ENCODE measurements at places on chromosomes 16 and 17.
A peak's percentile ranks its signal among the peaks of the same experiment; 100 is the strongest.

DNA sequence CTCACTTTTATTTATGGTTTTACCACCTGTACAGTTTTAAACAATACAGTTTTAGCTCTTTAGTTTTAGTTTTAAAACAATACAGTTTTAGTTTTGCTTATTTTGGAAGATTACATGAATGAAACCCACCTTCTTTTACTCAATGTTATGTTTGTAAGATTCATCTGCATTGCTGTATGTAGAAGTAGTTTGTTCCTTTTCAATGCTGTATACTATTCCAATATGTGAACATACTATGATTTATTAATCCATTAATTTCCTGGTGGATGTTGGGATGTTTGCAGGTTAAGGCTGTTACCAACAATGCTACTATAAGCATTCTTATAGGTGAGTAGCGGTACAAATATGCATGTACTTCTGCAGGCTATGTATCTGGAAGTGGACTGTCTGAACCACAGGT is 34.4 kb upstream of the ADGRG1 start:
- no peak for DNase-seq

GRCh38 chr17:30848021-30848420 is 16.3 kb downstream of the ATAD5 start:
- no peak for DNase-seq

DNA sequence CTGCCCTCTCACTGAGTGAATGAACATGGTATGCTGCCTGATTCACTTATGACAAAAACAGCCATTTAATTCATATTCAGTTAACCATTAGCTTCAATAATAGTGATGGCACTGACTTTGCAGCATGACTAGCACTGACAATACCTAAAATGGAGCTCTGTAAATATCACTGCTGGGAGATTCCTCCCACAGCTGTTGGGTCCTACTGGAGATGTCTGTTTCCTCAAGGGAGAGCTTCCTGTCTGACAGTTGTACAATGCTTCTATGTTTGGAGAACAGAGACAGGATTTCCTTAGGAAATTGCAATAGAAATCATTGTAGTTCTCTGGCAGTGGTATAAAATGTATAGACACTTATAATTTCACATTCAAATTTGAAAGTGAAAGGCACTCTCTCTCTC is 695.9 kb upstream of the CDH8 start:
- DNase-seq: no peak

DNA sequence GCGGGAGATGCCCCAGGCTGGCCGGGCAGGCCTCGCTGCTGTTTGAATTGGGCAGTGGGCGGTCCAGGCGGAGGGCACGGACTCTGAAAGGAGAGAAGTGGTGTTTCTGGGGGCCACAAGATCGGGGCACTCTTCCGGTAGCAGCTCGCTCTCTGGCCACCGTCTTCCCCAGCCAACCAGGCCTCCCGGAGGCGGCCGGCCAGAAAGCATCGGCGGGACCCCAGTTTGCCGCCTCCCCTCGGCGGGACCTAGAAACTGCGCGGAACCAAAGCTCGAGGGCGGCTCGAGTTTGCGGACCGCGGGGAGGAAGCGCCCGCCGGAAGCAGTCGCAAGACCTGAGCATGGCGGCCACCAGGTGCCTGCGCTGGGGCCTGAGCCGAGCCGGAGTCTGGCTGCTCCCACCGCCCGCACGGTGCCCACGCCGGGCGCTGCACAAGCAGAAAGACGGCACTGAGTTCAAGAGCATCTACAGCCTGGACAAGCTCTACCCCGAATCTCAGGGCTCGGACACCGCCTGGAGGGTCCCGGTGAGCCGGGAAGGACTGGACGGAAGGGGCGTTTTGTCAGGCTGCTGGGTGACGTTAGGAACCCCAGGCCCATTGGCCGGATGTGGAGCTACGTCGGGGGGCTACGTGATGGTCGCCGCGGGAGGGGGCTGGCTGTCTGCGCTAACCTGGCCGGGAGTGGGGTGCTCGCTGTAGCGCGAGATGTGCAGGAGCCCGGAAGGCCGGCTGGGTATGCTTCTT is at the start of gene MRPL58:
TSS of gene MRPL58 (plus strand) at position 325 of the 746 bp plus-strand sequence. CDS start at position 342, 17 bp downstream.
- peak; percentile 77 for DNase-seq

- DNase-seq: no peak
Observed at GRCh38 chr16:89219365-89219764, 1.9 kb downstream of the ZNF778 start.

GRCh38 chr16:87601401-87601981 is 817 bp upstream of the JPH3 start:
- no peak for DNase-seq

DNA sequence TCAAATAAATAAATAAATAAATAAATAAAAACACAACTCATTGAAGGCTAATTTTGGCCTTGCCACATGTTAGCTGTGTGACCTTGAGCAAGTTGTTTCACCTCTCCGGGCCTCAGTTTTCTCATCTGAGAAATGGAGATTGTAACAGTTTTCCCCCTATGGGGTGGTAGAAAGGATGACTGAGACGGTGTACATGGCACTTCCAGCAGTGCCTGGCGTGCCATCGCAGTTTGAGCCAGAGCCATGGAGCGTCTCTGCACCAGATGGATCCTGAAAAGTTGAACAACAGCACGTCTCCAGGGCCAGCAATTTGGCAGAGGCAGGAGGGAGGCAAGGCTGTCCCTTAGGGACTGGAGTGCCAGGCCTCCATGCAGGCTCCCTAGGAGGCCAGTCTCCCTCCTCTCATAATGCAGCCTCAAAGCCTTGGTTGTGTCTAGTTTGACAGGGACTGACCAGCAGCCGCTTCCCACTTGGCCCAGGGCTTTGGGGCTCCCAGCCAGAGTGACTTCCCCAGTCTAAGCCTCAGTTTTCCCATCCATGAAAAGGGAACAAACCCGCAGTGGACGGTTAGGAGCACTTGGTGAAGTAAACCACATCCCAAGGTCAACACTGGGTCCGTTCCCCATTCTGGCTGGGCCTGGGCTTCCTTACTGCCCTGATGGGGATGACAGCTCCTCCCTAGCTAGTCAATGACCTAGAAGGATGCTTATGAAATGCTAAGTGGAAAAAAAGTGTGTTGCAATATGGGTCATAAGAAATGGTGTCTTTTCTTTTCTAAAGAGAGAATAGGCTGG is 19.3 kb downstream of the SOCS1 start:
- DNase-seq: no peak

- no peak for DNase-seq
Observed at GRCh38 chr16:69522732-69523404, 42.9 kb upstream of the NFAT5 start.

DNA sequence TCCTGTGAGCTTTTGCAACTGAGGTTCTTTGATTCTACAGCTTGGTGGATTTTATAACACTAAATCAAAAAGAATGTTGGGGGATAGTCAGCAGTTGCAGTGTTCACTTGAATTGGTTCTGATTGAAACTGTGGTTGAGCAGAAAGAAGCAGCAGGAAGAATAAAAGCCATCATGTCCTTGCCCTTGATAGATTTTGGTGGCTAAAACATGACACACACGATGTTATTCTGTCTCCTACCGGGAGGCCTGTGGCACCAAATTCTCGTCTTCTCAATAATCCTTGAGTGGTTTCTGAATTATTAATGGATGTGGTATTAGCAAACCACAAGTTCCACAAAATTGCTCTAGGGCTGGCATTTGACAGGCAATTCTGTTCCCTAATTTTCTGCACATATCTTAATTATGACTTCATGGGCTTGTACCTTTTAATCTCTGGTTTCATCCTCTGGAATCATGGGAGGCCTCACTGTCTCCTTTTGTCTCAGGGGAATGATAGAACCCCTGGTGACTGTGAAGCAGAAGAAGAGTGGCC is 338.2 kb downstream of the SNX29 start:
- no peak for DNase-seq

DNA sequence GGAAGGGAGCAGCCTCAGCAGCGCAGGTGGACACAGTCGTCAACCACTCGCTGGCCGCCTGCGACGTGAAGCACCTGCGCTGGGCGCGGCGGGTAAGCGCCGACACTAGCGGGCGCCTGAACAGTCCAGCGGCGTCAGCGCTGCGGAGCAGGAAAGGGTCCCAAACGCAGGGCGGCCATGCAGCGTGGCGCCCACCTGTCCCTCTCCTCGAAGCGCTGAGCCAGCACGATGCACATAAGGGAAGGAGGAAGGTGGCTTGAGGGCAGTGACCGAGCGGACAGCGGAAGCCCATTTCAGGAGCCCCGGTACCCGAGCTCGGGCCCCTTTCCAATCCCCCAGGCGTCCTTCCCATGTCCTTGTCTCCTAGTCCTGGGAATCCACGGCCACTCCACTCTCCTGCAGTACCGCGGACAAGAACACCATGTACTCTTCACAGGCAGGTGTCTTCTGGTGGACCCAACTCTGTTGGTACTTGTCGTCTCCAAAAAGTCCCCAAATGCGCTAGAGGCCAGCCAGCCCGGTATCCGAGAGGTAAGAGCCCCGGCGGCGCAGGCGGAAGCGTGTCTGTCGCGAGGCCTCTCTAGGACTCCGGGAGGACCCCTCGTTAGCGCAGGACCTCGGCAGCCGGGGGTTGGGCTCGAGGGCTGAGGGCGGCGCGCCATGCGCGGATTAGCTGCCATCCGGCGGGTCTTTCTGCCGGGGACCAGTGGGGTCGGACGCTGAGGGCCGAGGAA is 14.4 kb downstream of the ZNF232 start:
- DNase-seq: peak; percentile 30

DNA sequence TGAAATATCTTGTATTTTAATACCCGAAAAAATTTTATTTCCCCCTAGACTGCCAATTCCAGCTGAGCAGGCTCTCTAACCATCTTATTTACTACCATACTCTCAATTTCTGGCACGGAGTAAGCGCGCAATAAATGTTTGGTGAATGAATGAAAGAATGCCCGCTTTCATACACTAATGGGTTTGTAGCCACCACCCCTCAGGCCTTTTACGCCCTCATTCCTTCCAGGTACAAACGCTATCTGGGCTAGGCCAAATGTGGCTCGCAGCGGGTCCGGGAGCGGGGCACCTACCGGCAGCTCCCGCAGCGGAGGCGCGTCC is 536 bp upstream of the PLD2 start:
- no peak for DNase-seq

- DNase-seq: no peak
Observed at GRCh38 chr16:55264949-55265348, 59.1 kb upstream of the IRX6 start.

DNA sequence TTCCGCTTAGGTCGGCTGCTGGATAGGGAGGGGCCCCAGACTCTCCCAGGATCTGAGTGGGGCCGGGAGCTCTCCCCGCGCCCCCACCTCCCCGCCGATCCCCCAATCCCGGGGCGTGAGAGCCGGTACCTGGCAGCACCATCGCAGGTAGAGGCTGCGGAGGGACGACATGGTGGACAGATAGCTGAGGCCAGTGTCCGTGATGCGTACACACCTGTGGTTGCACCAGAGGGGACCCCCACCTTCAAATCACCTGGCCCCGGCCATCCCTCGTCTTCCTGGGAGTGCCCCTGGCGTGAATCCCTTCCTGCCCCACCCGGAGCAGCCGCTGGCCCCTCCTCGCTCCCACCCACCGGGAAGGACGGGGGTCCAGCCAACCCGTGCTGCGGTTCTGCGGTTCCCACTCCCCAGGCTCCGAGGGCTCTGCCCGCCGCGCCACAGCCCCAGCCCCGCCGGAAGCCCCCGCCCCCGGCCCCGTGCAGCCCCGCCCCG is 4.7 kb upstream of the WDR24 start:
- DNase-seq: no peak

GRCh38 chr17:63639125-63639524 is 16.9 kb downstream of the MAP3K3 start:
- no peak for DNase-seq

DNA sequence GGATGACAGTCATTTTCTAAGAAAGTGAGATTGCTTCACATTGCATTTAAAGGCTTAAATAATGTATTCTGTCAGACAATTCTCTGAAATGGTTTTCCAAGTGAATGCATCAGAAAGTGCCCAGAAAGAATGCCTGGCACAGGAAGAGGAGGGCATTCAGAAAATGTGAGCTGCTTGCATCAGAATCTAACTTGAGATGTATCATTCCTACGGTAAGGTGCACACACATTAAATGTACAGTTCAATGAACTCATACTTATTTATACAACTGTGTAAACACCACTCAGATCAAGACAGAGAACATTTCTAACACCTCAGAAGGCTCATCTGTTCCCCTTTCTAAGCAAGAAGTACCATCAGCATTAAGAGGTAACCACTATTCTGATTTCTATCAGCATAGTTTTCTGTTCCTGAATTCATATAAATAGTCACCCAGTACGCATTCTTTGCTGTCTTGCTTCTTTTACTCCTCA is 638.0 kb downstream of the MAF start:
- no peak for DNase-seq

- no peak for DNase-seq
Observed at GRCh38 chr17:41537614-41537954, 9.5 kb upstream of the KRT19 start.

- no peak for DNase-seq
Observed at GRCh38 chr17:2995377-2995776, 68.0 kb downstream of the OR1D5 start.
